NCI-H1092 (cell line): ENCODE measurements at places on chromosomes 16 and 17.

DNA sequence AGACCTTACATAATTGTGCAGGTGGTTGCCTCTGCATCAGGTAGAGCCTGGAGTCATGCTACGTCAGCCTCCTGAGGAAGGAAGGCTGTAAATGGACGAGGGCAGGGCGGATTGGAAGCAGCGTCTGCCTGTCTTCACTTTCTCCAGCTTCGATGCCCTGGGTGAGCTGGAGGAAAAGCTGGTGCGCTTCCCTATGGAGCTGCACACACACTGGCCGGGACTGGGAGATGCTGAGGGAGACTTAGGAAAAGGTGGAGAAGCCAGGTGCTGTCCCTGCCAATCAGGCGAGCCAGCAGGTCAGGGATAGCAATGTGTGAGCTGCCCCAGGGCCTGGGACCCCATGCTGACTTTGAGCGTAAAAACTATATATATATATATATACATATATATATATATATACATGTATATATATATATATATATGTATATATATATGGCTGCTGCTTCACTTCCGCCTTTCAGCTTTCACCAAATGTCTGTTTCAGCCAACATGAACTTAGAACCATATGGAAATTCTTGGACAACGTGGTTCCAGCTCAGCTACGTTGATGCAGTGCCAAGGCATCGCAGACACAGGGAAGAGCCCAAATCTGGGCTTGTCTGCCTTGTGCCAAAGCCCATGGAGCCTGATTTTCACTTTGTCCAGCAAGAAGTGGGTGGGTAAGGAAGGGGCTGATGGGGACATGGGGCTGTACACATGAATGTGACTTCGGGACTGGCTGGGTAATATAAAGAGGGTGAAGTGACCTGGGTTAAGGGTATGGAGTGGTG lies 71.5 kb upstream of the NKD1 start:
- no peak for DNase-seq

GRCh38 chr16:57166451-57166850 lies 19.4 kb downstream of the PSME3IP1 start:
- DNase-seq: no peak

- no peak for DNase-seq
These were observed 105.8 kb upstream of the PMFBP1 start for GRCh38 chr16:72277749-72278148.

GRCh38 chr16:73142053-73142854 lies 94.3 kb upstream of the ZFHX3 start:
- no peak for DNase-seq

DNA sequence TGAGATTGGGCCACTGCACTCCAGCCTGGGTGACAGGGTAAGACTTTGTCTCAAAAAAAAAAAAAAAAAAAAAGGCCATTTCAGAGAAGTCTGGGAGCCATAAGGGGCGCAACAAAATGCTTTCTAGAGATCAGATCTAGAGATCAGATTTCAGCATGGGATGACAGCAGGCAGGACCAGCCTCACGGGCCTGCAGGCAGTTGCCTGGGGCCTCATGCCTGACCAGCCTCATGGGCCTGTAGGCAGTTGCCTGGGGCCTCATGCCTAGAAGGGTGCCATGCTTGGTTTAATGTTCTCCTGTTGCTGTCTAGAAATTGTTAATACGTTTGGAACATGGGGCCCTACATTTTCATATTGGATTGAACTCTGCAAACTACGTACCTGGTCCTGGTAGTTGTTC lies 59.4 kb downstream of the MARF1 start:
- DNase-seq: no peak

- no peak for DNase-seq
These were observed 163.5 kb upstream of the ZNF267 start for GRCh38 chr16:31710134-31710533.
